Naive thymus-derived CD4-positive, alpha-beta T cell (primary cell): ENCODE measurements at places on chromosomes 7 and 10.

- DNase-seq: no peak
These were observed 51.2 kb upstream of the FXYD4 start for GRCh38 chr10:43320226-43320625.

DNA sequence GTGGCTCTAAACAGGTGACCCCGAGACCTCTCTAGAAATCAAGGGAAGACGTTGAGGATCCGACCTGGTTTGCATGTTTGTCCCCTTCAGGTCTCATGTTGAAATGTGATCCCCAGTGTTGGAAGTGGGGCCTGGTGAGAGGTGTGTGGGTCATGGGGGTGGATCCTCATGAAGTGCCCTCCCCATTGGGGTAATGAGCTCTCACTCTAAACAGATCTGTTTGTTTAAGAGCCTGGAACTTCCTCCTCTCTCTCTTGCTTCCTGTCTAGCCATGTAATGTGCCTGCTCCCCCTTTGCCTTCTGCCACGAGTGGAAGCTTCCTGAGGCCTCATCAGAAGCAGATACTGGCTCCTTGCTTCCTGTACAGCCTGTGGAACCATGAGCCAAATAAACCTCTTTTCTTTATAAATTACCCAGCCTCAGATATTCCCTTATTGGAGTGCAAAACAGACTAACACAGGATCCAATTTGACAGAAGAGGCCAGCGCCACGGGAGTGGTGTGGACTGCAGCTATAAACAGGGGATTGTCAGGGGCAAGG is 10.8 kb upstream of the POLM start:
- no peak for DNase-seq

GRCh38 chr7:101330011-101330484 is 8.4 kb upstream of the IFT22 start:
- no peak for DNase-seq

DNA sequence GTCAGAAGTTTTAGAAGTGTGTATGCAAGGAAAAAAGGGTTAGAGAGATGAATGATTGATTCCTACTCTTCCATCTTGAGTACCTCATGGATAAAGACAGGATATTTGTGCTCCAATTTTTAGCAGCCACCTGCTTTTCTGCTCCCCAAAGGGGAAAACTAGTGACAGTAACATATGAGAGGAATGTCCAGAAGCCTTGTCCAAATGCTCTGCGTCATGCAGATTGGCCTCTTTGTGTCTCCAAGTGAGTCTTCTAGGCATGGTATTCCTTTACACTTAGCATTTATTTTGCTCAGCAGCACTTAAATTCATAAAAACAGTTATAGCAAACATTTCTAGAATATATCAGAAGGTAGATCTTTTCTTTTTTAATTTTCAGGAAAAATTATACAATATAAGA is 306.8 kb downstream of the CNTNAP2 start:
- no peak for DNase-seq

DNA sequence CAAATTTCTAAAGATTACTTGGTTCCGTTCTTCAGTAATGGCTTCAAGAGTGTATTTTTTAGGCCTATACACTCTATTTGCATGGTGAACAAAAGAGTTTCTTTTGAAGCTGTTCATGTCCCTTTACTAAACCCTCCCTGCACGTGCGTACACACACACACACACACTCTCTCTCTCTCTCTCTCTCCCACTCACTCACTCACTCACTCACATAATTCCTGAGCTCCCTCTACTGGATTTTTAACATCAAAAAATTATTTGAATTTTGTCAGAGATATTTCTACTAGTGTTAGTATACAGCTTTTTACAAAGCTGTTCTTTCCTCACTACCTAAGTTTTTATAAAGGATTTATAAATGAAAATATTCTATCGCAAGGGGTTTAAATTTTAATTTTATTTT is 85.9 kb downstream of the UBE3C start:
- no peak for DNase-seq

DNA sequence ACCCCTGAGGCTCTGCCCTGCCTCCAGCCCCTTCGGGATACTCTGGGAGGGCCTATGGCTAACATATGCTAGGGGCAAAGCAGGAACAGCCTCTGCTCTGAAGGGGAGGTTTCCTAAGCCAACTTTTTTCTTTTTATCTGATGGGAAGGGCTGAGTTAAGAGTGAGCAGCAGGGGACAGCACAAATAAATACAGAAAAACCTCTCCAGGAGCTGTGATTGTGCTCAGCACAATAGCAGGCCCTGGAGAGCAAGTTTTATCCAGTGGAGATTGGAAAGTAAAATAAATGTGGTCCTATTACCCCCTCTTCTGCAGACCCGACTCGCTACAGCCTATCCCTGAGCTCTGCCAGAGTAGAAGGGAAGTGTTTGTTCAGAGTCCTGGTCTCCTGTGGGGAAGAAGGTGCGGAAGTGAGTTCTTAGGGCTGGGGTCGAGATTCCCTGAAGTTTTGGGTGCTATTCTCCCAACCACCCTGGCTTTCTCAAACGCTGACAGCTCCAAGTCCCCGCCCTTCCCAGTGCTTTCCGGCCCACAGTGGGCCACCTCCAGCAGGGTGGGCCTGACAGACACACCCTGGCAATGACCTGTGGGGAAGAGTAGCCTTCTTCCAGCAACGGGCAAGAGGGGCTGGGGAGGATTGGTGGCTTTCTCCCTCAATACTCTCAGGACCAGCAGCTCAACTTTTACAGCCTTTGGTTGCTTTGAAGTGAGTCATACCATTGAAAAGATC is 23.0 kb upstream of the AFAP1L2 start:
- DNase-seq: no peak
